Renal pelvis (tissue), 12 donors: ENCODE measurements at places on chromosomes 1 and 21.

GRCh38 chr1:243850202-243850451 lies at the start of gene AKT3:
Gene AKT3, minus strand, starts transcription at chr1:243850243. Its CDS starts 7,073 bp downstream, at chr1:243843170.
- peak; percentile 65 for DNase-seq

DNA sequence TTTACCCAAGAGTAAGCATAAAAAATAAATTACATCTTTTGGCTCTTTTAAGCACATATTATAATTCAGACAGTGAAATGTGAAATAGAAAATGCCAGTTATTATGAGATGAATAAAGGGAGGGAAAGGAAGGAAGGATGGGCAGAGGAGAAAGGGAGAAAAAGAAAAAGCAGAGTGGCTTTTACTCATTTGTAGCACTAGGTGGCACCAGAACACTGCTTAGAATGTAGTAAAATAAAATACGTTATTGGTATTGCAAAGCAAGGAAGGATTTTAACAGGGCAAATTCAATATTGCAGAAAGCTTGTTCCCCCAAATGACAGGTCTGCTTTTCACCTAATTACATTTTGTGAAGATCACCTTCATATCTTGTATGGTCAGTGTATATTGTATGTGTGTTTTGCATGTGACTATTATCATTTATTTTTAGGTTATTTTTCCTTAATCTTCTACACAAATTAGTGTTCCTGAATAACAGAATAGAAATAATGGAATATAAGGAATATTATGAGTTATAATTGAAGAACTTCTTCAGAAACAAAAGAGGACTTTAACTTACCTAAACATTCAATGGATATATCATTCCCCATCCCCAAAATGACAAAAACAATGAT lies 9.1 kb upstream of the PCNX2 start:
- DNase-seq, result peak; percentile 22

DNA sequence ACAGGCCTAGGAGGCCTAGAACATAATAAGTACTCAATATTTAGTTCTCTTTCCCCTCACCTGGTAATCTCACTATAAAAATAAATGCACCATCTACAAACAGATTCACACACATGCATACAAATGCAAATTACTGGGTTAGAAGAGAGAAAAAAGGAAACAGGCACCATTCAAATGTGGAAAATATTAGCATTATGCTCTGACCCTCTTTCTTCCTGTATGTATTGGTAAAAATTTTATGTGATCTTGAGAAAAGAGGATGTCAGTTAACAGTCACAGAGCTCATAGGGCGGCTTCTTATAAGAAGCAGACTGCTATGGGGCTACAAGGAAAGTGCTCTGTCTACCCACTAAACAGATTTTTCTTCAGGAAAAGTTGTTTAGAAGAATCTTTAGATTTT lies 565.4 kb downstream of the LMO4 start:
- no peak for DNase-seq

- peak; percentile 82 for DNase-seq
Measured at GRCh38 chr1:47725992-47726855, 271.0 kb downstream of the TRABD2B start.

DNA sequence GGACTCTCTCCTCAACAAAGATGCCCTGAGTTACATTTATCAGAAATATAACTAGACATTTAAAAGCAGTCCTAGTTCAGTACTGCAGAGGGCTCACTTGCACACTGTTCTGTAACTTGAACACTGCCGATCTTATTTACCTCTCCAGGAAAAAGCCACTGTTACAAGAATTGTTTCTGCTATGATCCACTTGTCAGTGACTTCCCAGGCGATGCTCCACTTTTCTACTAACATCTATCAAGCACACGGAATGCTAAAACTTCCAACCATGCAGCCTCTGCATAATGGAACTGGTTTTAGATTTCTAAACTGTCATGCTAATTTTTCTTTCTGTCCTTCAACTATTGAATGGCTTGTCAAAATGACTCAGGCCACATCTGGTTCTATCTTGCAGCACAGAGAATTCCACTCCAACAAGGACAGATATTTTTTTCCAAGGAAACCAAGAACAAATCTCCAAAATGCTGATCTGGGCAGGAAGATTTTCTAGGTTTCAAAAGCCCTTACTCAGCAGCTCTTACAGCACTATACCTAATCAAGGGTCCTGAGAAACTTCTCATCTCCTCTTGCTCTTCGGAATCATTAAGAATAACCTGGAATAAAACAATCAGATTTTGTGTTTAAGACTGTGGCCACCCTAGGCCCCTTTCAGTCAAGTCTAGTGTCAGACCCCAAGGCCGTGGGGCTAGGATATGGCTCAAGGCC lies 9.9 kb downstream of the SEC16B start:
- no peak for DNase-seq

DNA sequence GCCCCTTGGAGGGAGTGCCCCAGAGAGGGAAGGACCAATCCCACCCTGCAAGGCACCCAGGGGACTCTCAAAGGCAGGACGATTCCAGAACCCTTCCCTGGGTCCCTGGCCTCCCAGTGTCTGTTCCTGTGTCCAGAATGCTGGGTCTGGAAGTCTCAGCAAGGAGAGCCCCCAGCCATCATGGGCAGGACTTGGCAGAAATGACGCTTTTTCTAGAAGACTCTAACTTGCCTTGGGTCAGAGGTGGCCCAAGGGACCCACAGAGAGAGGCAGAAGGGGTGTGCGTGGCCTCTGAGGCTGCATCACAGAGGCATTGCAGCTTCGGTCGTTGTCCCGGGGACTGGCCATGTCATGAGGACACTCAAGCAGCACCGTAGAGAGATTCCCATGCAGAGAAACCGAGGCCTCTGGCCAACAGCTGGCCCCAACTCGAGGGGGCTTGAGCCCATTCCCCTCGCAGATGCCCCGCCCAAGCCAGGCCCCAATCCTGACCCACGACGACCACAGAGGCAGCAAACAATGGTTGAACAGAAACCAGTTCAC lies 57.8 kb downstream of the WNT9A start:
- DNase-seq, result no peak

DNA sequence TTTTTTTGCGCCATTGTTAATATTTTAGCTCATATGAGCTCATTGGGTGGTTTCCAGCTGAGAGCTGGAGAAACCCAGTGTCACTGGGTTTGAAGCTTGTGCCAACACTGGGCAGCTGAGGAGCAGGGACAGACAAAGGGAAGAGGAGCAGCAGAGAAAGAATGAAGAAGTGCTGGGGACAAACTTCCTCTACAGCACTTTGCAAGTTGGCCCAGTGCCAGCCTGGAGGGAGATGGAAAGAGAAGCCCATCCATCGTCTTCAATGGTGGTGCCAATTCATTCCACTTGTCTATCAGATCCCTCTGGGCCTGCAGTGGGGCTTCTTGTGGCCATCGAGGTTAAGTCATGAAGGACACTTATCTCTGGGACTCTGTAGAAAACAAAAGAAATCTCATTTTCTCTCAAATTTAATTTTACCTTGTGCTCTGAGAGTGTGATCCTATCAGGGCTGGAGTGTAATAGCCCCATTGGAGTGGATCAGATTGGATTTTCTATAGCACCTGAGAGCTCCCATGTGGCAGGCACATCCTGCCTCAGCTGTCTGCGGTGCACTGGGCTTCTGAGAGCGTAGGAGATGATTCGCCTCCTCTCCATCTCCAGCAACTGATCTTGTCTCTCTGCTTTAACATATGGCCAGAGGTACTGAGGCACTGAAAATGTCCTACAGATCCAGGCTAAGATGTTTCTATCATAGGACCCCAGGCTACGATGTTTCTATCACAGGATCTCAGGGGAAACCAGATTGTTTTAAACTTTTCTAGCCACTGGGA lies 114.7 kb downstream of the TNR start:
- no peak for DNase-seq

GRCh38 chr1:147798731-147799130 lies 38.3 kb upstream of the GJA5 start:
- DNase-seq, result no peak

DNA sequence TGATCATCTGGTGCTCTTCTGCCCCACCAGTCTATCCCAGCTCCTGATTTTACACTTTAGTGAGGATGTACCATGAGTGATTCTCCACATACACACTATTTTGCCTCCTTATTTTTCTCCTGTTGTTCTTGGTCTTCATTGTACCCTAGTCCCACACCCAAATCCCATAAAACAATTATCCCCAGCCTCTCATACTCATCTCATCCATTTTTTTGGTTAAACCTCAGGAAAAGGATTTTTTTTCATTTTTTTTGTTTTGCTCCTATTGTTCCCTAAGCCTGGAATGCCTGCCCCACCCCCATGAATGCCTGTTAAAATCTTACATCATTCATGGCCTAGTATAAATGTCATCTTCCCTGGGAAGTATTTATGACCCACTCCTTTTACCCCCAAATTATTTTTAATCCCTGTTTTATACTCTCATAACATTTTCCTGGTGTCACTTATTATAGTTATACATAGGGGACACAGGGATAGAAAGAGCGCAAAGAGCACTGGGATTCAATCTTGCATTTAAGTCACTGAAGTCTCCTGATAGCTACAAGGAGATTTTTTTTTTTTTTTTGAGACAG lies 4.9 kb upstream of the LINGO4 start:
- DNase-seq, result no peak

DNA sequence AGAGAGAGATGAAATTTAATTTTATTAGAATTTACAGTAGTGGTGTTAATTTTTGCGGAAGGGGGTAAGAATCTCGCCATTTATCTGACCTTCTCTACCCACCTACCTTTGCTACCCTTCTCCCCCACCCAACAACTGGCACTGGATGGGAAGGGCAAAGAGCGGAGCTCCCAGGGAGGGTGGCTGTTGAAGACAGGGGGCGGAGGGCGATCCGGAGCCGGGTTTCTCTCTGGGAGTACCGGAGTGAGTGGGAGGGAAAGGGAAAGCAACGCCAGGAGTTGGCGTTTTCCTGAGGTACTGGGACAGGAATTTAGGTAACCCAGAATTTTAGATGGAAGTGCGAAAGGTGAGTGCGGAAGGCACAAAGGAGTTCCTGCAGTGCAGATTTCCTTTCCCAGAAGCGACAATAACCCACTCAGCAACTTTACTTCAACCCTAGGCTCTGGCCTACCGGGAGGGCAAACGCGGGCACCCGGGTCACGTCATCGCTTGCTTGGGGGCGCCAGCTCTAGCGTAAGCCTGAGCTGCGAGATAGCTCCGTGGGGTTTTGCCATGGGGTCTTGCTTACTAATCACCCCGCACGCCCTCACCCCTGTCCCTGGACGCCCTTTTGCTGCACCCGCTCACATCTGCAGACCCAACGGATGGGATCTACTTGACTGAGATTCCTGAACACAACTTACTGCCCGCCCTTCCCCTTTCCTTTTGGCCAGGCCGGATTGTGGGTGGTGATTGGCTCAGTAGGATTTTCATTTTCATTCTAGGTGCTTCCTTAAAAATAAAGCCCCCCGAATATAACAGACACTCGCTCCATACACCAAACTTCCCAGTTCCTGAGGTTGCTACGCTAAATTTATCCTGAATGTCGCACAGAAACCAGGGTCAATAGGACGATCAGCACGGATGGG lies 413.0 kb upstream of the ESRRG start:
- DNase-seq, result no peak

DNA sequence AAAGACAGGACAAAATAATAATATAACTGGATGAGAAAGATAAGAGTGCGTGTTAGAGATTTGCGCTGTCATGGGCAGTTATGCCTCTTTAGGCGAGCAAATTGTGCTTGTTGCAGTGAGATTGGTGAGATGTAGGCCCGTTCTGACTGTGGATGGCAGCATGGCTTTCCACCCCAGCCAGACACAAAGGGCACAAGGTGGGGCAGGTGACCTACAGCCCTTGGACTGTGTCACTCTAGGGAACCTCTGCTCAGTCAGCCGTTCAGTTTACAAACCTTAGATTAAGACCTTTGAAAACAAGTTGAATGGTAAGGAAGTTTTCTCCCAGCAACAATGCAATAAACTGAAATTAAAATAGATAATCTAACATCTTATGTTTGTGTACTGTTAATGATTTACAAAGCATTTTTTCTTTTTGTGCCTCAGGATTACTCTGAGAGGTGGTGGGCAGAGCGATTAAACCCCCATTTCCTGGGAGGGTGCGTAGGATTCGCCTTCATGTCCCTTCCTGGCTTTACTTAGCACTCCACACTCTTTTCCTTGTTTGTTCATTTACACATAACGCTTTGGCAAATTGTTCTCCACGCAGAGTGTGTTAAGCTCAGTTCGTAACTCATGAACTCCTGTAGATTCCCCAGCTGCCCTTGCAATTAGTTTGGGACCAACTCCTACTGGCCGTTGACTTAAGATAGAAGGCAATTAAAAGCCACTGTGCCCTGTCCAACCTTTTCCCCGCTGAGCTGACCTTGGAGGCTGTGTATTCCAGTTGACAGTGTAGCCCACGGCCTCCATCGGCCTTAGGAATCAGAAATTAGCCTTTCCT lies 58.1 kb upstream of the IGSF5 start:
- DNase-seq, result no peak

DNA sequence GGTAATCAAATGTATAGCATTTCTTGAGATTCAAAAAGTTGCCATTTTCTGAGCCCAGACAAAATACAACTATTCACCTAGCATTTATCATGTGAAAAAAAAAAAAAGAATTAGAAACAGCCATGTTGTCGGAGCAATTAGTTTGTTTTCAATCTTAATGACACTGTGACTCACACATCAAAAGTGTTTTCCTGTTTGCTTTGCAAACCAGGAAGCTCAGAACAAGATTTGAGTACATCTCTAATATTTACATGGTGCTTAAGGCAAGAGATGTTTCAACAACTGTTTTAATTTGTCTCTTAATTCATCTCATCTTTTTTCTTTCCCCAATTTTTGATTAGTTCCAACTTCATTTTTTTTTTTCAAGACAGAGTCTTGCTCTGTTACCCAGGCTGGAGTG lies 62.5 kb upstream of the CAPZB start:
- no peak for DNase-seq

- no peak for DNase-seq
Measured at GRCh38 chr1:8115031-8115768, 89.1 kb upstream of the ERRFI1 start.

DNA sequence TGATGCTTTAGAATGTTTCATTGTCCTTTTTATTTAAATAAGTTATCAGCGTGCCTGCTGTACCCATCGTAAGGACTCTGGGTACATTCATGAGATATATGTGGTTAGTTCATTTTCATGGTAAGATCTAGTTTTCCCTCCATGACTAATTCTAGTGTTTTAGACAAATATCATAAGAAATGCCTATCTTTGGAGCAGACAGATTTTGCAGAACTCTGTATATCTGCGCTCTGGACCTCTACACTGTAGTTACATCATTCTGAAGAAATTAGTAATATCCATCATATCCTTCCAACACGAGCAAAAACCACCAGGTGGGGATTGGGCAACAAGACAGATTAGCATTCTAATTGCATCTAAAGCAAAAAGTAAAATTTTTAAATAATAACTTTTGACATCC lies 499.2 kb downstream of the SETD4 start:
- no peak for DNase-seq

DNA sequence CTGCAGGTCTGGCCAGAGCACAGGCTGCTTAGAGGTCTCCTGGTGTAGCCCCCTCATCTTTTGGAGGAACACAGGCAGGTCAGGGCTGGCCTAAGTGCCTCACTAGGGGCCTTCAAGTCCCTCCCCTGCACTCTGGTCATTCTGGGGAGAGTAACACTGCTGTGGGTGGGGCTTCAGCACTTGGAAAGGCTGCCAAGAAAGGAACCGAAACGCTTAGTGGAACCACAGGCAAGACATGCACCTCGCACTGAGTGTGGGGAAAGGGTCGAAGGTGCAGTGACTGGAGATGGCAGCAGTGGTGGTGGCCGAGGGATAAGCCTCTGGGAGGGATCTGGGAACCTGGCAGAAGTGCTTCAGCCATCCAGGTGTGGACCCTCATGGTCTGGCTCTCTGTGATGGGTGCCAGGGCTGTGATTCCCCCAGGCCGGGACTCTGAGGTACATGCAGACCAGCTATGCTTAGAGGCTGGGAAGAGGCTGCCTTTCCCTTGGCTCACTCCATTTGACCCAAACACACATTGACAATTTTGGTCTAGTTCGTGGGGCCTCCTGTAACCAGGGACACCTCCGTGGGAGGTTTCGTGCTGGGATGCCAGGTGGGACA lies 182.9 kb upstream of the CSF3R start:
- no peak for DNase-seq
